ENCODE measurements at places on chromosomes 7 and 10.
A peak's percentile ranks its signal among the peaks of the same experiment; 100 is the strongest.

- DNase-seq, result no peak
Measured at GRCh38 chr7:47685151-47685550, 103.2 kb upstream of the TNS3 start.

DNA sequence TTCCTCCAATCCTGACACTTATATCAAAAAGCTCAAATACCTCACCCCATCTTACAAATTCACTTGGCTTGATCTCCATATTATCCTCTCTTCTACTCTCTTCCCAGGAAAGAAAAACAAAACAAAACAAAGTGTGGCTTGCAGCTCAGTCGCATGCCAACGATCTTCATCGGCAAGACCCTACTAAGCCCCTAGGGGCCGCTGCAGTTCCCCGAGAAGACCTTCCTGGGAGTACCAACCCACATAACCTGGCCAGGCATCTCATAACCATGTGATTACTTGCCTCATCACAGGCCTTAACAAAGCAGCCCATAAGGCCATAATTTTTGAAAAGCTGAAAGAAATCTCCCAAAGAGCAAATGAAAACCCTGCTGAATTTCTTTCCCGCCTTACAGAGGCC lies 103.7 kb downstream of the ZNF92 start:
- DNase-seq, result no peak

- DNase-seq, result no peak
Measured at GRCh38 chr10:70685455-70685911, 13.2 kb downstream of the ADAMTS14 start.

GRCh38 chr10:62514079-62514693 lies 140.0 kb downstream of the ZNF365 start:
- DNase-seq, result no peak

GRCh38 chr10:132536241-132536876 lies 1.2 kb upstream of the INPP5A start:
- peak; percentile 30 for DNase-seq

- DNase-seq, result no peak
Measured at GRCh38 chr7:41163991-41164390, 538.9 kb downstream of the INHBA start.

DNA sequence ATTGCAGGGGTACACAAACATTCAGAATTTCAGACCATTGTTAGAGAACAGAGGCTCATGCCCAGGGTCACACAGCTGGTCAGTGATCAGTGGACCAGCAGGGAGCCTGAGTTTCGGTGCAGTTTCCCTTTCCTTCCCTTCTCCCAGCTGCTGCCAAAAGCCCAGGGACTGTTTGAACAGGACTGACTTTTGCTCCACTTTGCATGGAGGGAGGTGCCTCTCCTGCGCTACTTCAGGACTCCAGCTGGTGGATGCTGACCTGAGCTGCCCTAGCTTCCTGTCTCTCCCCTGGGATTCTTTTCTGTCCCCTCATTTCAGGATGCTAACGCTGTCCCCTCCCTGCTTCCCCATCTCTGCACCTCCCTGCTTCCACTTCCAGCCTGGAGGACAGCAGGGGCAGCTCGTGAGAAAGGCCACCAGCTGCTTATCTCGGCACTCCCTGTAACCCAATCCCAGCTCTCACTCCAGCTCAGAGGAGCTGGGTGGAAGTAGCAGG lies 14.5 kb downstream of the SH2D4B start:
- no peak for DNase-seq

DNA sequence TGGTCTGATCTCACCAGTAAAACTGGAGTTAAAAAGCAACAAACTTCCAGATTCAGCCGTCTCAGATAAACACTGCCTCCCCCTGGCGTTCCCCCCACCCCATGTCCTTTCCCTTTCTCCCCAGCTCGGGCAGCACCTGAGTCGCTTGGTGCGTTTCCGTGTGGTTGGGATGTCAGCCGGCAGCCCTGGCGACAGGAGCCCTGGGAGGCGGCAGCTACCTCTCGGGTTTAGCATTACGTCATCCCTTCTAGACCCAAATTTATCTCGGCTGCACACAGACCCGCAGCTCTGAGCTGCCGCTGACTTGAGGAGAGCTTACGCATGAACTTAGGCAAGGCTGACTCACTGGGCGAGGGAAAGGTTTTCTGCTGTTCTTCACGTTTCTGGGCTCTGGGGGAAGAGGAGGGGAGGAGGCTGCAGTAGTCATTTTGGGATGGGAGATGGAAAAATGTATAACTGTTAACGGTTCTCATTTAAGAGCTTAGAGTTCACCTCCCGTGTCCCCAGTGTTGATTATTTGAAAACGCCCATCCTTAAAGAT lies 14.4 kb downstream of the MXI1 start:
- DNase-seq, result peak; percentile 65

DNA sequence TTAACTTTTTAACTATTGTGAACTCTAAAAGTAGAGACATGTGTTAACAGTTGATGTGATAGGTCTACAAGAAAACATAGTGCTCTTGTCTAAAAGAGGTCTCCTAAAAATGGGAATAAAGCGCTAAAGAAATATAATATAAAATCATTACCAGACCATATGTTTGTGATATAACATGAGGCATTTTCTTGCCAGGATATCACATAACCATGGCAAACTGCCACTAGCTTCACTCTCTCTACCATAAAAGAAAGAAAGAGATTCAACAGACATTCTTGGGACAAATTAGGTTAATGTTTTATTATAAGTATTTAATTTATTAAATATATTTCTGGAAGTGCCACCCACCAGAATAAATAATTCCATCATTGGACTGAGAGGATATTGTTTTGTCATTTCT lies 115.0 kb downstream of the TMEM26 start:
- DNase-seq, result no peak

- DNase-seq, result no peak
Measured at GRCh38 chr10:132713421-132714095, 72.4 kb downstream of the NKX6-2 start.

DNA sequence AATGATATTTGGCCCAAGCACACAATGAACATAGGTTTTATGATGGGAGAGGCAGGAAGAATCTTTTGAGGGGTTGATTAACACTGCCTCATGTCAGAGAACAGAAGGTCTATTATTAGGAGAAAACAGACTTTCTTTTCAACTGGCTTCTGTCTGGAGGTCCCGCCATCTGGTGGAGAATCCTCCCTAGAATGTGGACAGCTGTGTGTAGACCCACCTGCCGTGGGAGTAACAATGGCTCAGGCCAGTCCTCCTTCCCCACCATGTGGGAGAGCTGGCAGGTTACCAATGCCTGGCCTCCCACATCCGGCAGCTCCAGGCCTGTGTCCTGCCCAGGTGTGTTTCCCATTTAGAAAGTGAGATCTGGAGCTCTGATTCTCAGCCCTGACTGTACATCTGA lies 70.4 kb upstream of the AOAH start:
- DNase-seq, result no peak

DNA sequence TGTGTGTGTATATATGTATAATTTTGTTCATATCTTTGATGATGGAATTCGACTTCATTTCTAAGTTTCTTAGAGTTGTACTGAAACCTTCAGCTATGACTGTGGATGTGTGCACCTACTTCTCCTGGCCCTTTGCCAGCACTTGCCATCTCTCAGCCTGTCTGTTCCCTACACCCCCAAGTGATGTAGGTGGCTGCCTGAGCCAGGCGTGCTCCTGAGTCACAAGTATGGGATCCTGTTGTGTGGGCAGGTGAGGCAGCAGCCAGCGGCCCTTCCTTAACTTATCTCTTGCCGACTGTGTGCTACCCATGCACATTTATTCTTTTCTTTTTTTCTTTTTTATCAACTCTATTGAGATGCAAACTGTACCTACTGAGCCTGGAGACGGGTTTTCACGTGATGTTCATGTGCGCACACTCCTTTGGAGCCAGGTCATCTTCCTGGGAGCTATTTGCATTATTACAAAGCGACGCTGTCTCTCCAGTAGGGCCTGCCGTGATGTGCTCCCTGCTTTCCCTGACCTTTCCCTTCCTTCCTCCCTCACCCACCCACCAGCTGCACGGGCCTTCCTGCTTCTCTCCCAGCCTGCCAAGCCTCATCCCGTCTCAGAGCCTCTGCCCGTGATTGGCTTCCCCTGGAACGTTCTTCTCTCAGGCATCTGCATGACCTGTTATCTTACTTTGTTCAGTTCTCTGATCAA lies 31.3 kb upstream of the GALNT11 start:
- DNase-seq, result no peak

DNA sequence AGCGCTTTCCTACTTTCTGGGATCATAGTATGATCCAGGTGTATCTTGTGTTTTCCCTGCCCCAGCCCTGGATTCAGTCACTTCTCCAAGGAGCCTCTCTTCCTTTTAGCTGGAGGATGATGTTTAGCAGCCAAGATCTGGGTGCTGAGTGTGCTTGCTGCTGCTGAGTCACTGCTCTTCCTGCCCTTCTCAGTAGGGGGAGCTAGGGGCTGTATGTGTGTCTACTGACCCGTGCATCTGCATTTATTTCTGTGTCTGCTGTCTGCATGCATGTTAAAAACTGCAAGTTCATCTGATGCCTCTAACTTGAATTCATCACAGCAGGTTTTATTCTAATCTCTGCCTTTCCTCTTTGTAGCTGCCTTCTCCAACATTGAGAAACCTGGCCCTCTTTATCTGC lies 31.6 kb downstream of the MGMT start:
- DNase-seq, result no peak

GRCh38 chr10:119700321-119700954 lies 25.4 kb upstream of the INPP5F start:
- DNase-seq, result peak; percentile 54

- no peak for DNase-seq
Measured at GRCh38 chr7:119647286-119647685, 625.7 kb upstream of the KCND2 start.

DNA sequence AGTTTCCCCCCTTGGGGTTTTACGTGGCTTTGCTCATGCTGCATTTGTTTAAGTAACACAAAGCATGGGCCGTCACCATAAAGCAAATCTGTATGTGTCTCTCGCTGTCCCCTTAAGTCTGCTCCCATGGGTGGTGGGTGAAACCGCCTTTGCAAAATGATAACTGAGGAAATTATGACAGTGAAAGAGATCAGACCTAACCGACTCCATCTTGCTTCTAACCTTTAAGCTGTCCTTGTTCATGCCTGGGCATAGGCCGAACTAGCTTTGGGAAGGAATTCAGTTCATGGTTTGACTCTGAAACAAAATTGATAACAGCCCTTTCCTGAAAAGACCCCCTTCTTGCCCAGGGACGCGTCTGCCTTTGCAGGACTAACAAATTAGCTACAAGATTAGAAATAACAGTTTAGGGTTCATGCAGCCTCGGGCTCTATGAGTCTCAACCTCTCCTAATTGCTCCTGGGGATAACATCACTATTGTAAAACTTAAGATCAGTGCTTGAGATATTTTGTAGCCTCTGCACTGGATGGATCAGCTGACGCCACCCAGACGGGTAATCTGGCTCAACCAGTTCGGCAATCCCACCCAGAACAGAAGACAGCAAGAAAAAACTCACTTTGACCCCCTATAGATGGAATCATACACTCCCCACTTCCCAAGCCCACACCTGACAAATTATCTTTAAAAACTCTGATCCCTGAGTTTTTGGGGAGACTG lies 623.7 kb downstream of the TYW1 start:
- no peak for DNase-seq

DNA sequence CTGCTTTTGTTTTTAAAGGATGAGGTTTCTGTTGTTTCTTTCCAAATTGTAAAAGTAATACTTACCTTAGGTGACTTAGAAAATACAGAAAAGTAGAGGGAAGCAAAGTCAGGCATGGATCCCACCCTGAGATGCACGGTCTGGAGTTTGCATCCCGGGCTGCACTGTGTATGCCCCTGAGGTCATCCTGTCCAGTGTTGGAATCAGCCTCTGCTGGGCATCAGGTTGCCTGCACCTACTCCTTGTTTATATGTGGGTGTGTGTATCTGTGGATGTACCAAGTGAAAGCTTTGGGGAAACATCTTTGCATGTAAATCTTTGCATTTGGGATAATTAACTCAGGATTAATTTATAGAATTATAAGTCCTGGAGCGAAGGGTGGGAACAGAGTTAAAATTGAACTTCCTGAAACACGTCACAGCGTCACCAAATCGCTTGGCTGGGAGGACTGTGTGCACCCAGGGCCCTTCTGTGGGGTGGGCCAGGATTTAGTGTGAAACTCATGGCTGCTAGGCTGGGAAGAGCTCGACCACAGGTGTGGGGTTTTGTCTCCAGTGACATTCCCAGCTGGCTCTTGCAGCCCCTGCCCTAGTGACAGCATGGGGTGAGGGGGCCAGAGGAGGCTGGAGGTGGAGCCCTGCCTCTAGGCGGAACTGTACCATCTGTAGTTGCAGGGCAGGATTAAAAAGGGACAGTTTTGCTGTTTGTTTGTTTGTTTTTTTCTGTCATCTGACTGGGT lies 27.9 kb downstream of the GTF2IRD1 start:
- no peak for DNase-seq

DNA sequence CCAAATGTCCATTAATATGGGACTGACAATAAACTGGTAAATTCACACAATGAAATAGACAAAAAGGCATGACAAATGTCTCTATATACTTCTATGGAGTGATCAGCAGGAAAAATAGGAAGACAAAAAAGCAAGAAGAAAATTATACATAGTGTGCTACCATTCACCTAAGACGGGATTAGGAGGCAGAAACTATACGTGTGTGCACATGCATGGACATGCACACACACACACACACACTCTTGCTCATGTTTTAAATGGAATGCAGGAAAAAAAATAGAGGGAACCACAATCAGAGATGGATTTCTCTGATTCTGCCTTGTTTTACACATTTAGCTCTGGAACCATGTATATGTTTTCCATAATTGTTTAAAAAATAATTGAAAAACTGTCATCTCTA lies 119.0 kb downstream of the ZFAND4 start:
- DNase-seq, result no peak

DNA sequence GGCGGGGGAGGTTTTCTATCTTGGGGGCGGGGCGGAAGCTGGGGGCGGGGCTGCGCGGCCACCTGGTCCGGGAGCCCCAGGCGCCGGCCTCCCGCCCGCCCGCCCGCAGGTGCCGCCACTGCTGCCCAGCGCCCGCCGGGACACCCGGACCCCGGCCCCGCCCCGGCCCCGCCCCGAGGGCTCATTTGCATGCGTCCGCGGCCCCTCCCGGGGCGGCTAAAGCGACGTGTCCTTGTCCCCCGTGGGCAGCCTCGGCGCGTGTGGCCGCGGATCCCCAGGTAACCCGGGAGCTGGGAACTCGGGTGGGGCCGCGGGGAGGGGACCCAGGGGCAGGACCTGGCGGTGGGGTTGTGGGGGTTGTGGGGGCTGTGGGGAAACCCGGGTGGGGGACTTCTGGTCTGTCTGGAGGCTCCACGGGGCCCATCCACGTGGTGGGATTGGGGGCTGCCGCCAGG lies at the start of gene BHLHA15:
Gene BHLHA15, plus strand, starts transcription at position 219 of the 455 bp plus-strand sequence. CDS start 871 bp downstream, outside the sequence.
- peak; percentile 82 for DNase-seq

DNA sequence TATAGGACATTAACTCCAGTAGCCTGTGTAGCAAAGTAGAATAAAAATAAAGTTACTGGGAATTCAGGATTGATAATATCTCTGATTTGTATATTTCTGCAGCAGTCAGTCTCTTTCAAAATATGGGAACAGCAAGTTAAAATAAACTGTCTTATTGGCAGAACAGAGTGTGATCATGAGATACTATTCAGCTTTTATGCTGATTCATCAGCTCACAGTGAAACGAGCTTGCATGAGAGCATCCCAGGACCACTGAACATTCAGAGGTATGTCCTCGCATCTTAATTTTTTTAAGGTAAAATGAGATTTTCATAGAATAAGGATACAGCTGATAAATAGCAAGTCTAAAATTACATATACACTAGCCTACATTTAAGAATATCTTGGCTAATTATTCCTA lies 282.5 kb upstream of the MYO3A start:
- no peak for DNase-seq

- no peak for DNase-seq
Measured at GRCh38 chr10:36441557-36441956, 683.8 kb upstream of the ANKRD30A start.

GRCh38 chr7:3634396-3634795 lies 333.3 kb downstream of the SDK1 start:
- no peak for DNase-seq

Data from GM13977 (cell line).